ENCODE measurements at places on chromosomes 7 and 10.

DNA sequence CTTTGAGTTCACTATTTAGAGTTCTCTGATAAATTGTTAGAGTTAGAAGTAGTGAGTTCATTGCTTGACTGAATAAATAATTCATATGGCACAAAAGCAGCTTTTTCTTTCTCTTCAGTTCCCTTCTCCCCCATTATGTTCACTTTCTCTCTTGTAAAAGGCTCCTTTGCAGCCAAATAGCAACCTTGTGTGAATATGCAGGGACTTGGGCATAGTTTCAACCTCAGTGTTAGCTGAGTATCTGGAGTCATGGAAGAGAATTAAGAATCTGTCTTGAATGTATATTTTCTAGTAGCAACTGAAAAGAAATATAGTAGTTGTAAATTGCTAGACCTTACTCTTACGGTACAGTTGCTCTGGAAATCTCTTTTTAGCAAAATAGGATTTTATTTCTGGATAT, 31.9 kb downstream of the ZEB1 start:
- DNase-seq, result no peak

- no peak for DNase-seq
These were observed 592.7 kb downstream of the PARD3 start for GRCh38 chr10:34222359-34222758.

- DNase-seq, result no peak
These were observed 25.3 kb upstream of the C10orf95 start for GRCh38 chr10:102476466-102477141.

GRCh38 chr10:50286517-50286916, 35.2 kb upstream of the ASAH2 start:
- no peak for DNase-seq

GRCh38 chr10:3578159-3578558, 206.8 kb downstream of the KLF6 start:
- DNase-seq, result no peak

DNA sequence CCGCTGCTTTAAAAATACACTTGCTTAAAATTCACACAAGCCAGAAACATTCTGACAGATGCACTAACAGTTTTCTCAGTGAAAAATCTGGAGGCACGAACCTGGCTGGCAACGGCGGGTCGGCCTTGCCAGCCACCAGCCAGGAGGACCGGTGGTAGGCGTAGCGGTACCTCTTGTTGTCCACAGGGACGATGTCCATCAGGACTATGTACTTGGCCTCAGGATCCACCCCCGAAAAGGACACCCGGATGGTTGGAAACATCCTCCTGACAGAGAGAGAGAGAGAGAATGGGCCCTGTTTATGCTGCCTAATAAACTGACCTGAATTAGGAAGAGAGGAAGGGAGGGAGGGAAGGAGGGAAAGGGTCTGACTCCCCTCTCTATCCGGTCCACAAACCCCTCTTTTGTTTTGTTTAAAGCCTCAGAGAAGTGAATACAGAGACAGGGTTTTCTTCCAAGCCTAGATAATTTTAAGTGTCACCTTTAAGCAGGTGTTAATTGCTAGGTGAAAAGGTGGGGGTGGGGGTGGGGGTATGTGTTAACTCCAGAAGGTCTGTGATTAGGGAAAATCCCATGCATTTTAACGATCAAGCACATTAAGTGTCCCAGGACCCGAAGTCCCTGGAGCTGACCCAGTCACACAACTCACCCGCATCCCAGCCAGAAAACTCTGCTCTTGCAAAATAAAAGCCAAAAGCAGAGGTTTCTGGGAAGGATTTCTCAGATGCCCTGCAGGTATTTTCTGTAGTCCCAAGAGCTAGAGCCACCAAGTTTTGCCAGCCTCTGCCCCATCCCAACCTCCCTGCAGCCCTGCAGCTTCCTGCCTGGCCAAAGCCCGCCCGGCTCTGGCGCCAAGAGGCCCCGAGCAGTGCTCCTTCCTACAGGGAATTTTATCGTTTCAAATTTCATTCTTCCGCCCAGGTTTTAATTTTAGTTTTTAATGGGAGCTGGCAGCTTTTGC, 5.0 kb downstream of the TBX20 start:
- DNase-seq, result no peak

GRCh38 chr10:48926764-48927540, 12.7 kb downstream of the LRRC18 start:
- DNase-seq, result no peak

- no peak for DNase-seq
These were observed 2.2 kb downstream of the FAM53B start for GRCh38 chr10:124741922-124742412.

- peak; percentile 42 for DNase-seq
These were observed 79.3 kb upstream of the ACBD5 start for GRCh38 chr10:27319752-27320431.

- DNase-seq, result no peak
These were observed 115.6 kb downstream of the LHFPL3 start for GRCh38 chr7:104444017-104444416.

DNA sequence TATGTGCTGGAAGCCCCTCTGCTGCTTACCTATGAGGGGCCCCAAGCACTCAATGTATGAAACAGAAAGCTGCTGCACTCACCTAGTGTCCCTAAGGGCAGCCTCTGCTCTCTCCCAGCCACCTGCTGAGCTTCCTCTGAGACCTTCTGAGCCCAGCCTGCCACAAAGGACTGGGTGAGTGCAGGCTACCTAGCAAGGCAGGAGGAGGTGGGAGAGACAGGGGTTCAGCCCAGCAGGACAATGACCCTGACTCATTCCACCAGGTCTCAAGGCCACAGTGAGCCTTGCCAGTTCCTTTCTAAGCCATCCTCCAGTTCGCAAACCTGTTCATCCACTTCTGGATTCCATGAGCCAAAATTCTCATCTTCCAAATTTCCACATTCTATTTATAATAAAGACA, 16.3 kb downstream of the VOPP1 start:
- DNase-seq, result no peak

DNA sequence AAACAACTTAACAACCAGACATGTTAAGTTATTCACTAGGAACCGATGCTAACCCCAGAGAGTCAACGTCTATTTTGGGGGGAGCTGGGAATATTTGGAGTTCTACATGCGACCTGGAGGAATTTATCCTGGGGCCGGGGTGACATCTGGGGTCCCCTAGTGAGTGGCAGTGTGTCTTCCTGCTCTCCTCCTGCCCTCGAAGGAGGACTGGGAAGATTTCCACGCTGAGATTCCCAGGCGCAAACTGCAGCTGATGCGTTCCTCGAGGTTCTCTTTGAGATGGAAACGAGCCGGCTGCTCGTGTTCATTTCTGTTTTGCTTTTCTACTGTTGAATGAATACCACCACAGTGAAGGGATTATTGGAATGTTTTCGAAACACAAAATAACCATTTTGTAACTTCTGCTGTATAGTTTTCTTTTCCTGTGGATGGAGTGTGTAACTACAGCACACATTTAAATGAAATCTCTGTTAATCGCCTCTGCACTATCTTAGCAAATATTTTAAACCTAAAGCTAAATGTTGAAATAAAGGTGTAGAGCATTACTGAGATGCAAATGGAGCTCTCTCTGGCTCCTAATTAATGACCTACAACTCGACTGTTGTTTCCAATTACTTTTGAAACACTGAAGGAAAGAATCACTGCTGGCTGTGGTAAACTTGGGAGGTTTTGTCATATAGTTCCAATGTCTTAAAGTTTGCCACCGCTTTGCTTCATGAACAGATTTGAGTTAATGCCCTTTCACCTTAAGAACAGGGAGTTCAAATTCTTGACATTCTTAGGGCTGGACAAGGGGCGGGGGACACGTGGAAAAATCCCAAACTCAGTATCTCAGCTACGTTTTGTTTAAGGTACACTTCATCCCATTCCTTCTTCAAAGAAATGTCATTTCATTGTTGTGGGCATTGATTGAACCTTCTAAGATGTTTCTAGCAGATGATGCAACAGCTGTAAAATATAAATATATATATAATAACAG, 21.1 kb downstream of the GATA3 start:
- DNase-seq, result no peak

GRCh38 chr10:64219271-64220025, 698.2 kb downstream of the REEP3 start:
- no peak for DNase-seq

- DNase-seq, result no peak
These were observed 3.5 kb downstream of the SUN1 start for GRCh38 chr7:835485-836401.

- no peak for DNase-seq
These were observed 23.4 kb downstream of the MAD1L1 start for GRCh38 chr7:2209146-2209960.

GRCh38 chr7:167976-168791, 24.2 kb upstream of the FAM20C start:
- no peak for DNase-seq

DNA sequence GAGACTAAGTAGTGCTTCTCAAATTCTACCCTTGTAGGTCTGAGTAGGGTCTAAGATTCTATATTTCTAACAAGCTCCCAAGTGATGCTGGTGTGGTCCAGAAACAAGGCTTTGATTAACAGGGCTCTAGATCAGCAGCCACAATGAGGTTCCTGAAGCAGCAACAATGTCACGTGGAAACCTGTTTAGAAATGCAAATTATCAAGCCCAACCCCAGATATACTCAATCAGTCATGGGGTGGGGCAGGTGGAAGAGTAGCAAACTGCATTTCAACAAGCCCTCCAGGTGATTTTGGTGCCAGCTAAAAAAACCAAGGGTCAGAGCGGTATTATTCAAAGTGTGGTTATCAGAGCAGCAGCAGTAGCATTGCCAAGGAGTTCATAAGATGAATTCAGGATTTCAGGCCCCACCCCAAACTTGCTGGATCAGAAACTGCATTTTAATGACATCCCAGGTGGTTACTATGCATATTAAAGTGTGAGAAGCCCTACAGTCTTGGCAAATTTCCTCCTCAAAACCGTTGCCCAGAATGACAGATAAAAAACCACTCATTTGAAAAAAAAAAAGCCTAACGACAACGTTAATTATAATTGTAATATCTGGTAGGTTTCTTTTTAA, 199.2 kb downstream of the AHR start:
- no peak for DNase-seq

DNA sequence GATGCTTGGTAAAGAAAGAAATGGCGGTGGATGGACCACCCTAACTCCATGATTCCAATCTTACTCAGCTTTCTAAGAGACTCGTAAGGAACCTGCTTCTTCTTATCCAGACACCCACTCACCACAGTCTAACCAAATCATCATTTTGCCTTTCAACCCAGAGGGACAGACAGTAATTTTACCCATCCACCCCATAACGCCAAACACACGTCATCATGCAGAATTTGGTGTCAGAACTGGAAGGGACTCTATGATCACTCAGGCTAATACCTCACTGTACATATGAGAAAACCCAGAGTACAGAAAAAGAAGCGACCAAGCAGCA, 388 bp downstream of the ECD start:
- DNase-seq, result no peak

DNA sequence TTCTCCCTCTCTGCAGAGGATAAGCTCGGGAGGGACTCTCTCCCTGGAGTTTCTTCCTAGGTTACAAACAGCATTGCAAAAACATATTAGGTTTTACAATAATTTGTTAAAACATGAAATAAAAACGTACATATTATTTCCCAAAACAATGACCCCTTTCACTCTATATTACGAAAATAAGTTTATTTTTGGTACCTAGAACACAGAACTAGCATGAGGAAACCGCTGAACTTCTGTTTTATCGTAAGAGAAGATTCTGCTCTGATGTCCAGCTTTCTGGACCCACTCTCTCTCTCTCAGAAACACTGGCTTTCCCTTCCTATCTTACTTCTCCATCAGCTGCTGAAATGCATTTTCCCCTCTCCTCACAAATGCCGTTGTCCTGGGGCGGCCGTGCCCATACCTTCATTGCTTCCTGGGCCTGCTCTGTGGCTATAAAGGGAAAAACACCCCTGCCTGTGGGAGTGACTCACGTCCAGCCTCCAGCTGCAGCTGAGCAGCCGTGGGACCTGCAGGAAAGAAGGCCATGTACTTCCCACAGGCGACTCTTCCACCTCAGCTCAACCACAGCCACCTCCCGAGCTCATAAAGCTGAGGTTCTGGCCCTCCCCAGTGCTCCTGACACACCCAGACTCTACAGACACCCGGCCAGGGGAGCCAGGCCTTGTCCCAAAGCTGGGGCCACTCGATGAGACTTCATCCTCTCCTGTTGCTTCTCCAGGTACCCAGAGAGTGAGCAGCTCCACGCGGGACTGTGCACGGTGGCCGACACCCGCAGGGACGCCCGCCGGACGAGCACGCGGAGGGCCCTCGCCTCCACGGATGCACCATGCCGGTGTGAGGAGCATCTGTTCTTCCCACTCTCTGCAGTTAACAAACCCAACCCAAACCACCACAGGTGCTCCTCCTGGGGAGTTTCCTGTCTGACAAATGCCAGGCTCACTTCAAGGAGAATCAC, 3.1 kb downstream of the GPER1 start:
- no peak for DNase-seq

GRCh38 chr10:126270111-126270510, 118.2 kb downstream of the ADAM12 start:
- DNase-seq, result no peak

GRCh38 chr7:36390199-36391090, 783 bp downstream of the ANLN start:
- peak; percentile 47 for DNase-seq

DNA sequence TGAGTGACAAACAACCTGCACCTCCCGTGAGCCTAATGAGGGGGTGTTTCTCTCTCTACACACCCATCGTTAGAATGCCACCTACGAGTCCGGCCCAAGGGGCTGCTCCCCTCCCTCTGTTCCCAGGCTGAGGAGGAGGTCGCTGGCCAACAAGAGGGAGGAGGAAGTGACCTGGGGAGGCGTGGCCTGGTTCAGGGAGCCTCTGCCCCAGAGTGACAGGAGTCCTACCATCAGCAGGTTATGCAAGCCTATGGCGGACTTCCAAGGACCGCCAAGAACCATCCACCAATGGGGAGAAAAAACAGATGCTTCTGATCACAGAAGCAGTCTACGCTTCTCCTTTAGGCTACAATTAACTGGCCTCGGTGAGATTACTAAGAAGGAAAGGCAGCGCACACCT, 12.3 kb upstream of the EGFR start:
- DNase-seq, result no peak

- DNase-seq, result no peak
These were observed 189.8 kb downstream of the HECW1 start for GRCh38 chr7:43302211-43302711.

DNA sequence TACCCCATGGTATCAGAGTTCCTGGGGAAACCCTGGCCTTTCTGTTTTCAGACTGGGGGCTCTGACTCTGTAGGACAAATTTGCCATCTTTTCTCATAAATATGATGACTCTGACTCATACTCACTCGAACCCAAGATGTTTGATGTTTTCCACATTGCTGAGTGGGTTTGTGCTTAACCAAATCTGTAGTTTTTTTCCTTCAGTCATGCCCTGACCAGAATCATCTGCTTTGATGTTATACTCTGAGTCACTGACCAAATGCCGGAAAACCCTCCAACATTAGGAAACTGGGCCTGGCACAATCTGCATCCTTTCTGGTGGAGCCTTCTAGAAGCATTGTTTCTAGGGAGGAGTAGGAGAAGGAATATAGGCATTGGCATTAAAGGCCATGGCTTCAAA, 118.7 kb downstream of the C10orf105 start:
- no peak for DNase-seq

DNA sequence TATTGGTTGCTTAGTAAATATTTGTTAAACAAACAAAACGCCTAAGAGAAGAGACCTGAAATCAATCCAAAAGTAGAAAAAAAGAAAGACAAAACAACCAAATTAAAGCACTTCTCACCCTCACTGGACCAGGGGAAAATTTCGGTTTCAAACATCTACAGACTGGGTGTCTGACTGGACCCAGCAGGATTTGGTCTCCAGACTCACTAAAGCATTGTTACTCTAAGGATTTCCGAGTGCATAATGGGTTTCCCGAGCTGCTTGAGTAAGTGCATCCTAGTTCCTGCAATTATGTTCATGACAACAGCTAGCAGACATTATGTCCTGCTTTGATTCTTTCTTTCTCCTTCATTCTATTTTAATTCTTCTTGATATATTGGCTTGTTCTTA, 51.8 kb upstream of the FAM3C start:
- no peak for DNase-seq
